ENCODE measurements at places on chromosomes 13 and 19.
A peak's percentile ranks its signal among the peaks of the same experiment; 100 is the strongest.

DNA sequence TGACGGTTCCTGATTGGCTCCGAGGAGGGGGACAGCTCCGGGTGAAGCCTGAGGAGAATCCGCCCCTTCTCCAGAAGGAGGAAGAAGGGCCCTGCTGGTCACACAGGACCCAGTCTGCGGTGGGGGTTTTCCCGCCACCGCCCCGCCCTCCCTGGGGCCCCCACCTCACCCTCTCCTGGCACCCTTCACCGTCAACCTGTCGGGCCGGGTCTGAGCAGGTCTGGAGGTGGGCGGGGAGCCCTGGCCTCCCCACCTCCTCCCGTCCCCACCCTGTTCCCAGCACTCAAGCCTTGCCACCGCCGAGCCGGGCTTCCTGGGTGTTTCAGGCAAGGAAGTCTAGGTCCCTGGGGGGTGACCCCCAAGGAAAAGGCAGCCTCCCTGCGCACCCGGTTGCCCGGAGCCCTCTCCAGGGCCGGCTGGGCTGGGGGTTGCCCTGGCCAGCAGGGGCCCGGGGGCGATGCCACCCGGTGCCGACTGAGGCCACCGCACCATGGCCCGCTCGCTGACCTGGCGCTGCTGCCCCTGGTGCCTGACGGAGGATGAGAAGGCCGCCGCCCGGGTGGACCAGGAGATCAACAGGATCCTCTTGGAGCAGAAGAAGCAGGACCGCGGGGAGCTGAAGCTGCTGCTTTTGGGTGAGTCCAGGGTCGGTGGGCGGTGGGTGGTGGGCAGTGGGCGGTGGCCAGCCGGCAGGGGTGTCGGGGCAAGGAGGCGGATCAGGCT is at the start of gene GNA15:
TSS of gene GNA15 (plus strand) at position 73 of the 723 bp plus-strand sequence. CDS start at position 491, 418 bp downstream.
- no peak for DNase-seq

DNA sequence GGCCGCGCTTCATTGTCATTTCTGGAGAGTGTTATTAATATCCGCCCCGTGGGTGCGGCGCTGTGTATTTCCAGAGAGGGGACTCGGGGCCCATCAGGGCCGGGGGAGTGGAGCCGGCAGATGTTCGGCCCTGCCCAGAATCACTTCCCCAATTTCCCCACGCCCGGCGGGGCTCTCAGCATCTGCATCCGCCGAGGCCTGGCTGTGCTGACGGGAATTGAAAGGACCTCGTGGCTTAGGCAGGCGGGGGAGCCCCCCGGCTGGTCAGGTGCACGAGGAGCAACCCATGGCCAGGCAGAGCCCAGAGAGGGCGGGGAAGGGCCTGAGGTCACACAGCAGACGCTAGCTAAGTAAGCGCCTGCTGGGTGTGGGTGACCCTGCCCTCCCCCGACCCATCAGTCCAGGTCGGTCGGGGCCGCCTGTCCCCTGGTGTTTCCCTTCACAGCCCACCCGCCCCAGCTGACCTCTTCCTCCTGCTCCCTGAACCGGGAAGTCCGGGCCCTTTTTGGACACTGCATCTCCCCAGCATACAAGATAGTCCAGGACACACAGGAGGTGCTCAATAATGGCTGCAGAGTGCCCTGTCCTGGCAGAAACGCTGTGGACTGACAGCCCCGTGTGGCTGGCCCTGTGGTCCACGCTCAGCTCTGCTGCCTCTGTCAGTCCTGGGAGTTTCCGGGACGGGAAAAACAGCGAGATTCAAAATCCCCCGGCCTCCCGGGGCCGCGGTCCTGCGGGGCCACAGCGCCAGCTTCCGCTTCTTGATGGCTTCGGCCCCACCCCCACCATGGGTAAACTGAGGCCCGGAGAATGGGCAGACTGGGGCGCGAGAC is 22.1 kb downstream of the ARID3A start:
- DNase-seq: no peak

DNA sequence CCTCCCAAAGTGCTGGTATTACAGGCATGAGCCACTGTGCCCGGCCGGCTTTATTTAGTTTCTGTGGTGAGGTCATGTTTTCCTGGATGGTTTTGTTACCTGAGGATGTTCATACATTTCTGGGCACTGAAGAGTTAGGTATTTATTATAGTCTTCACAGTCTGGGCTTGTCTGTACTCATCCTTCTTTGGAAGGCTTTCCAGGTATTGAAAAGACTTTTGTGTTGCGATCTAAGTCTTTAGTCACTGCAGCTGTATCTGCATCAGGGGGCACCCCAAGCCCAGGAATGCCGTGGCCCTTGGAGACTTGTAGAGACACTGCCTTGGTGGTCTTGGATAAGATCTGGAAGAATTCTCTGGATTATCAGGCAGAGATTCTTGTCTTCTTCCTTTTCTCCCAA is 12.8 kb downstream of the BLOC1S3 start:
- no peak for DNase-seq

DNA sequence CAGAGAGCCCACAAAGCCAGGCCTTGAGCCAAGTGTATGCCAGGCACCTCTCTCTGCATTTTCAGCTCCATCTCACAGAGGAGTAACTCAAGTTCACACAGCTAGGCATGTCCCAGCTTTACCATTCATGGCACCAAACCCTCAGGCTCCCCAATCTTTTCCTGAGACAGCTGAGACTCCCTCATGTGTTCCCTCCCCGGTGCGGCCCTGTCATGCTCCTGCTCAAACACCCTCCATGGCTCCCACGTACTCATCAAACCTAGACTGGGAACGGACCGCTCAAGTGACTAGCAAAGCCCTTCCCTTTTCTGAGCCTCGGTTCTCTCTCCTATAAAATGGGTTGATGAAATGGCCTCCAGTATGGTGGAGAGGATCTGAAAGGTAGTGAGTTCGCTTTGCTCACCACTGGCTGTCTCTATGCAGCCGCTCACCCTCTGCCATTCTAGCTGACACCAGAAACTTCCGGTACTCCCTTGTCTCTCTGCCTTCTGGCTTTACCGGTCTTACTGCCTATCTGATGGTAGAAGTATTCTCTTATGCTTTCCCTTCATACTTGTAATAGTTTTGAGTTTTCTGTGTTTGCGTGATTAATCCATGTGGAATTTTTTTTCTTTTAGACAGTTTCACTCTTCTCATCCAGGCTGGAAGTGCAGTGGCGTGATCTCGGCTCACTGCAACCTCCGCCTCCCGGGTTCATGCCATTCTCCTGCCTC is 7.8 kb upstream of the SLC44A2 start:
- DNase-seq: no peak

GRCh38 chr19:14150041-14150769 is 13.8 kb upstream of the ASF1B start:
- DNase-seq: no peak

DNA sequence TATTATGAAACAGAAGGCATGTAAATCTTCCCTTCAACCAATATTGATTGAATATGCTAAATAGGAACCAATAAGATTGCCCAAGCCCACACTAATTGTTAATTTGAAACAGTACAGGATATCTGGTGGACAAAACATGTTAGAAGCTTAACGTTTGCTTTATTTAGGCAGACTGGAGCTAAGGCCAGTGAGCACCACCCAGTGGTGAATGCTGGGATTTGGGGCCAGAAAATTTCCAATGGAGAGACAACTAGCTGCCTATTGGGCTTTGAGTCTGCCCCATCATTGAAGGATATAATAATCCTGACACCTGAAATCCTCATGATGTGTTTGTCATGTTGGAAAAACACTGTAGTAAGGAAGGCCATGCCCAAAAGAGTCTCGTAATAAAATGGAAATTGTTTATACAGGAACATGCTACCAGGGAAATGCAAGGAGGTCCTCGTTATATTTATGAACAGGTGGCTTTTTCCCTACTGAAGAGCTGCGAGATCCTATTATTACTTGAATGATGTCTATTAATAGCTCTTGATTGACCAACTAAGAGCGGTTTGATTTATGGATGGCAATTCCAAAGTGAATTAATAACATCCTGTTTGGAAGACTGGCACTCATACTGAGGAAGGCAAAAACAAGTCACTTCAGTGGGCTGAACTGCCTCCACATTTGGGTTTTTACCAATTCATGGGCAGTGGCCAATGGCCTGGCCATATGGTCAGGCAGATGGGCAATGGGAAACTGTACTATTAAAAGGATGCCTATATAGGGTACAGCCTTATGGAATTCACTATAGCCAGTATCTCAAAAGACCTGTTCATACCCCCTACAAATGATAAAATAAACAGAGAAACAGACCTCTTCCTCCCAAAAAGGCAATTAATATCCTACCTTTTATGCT is 8.7 kb downstream of the SIGLECL1 start:
- DNase-seq: peak; percentile 17

DNA sequence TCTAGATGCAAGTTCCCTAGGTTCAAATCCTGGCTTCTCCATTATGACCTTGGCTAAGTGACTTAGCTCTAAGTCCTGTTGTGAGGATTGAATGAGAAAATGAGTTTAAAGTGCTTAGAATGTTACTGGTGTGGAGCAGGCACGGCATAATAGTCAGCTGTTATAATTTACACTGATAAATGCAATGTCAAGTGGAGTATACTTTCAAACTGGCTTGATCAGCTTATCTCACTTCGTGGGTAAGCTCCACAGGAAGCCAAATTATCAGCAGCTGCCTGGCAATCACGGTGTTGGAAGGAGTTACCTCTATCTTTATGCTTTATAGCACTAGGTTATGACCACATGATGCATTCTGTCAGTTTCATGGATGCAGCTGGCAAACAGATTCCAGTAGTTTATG is 272.8 kb downstream of the OLFM4 start:
- DNase-seq: no peak

DNA sequence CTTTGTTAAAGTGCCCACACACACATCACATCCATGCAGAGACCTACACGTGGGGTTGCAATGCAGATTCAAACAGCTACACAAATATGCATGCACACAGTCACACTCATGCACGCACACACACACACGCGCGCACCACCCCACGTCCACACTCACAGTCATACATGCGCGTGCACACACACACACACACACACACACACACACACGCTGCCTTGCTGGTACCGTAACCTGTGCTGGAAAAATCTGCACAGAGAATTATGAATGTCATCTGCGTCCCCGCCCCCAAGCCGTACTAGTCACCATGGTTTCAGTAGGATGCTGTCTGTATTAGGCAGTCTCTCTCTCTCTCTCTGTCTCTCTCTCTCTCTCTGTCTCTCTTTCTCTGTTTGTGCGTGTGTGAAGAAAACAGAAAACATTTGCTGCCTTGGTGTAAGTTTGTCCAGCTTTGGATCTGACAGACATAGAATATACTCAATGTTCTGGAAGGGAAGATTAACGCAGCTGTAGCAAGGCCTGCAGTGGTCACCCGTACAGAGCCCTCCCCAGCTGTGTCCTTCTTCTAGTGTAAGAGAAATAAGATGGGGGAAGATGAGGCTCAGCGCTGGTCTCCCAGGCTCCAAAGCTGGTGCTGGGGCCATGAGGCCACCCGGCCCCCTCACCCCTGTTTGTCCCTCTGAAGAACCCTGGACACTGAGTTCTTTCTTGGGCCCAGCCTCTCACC is 26.4 kb upstream of the DPP9 start:
- DNase-seq: no peak

- no peak for DNase-seq
These were observed 694.4 kb upstream of the PCDH20 start for GRCh38 chr13:62110079-62110478.

DNA sequence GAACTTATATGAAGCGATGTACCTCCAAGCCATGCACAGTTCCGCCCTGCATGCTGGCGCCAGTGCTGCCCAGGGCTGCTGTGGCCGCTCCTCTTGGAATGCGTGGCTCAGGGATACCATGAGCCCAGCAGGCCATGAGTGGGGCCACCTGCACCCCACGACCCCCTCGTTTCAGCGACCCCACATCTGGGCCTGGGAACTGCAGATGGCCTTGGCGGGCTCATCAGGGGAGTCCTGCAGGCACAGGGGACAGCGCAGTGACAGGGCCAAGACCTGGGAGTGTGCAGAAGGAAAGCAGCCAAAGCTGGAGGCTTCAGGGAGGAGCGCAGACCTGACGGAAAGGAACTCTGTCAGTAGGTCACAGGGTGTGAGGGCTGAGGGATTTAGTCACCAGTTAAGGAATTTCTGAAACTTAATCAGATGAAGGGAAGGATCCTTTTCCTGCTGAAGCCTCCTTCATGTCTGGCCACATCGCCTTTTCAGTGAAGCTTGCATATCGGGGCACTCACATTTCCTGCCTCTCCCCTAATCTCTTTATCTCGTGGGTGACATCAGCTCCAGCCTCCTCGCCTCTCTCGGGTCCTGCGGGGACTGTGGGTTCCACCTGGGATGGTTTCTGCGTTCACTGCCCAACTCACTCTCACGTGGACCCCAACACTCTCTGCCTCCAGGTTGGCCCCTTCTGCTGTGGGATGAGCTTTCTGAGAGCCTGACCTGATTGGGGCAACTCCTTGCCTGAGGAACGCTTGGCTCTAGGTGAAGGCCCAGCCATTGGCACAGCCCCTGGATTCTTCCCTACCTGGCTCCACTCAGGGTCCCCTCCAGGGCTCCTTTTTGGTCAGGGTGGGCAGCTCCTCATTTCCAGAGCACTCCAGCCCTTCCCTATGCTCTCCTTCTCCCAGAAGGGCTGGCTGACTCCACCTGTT is 123.5 kb downstream of the CRYL1 start:
- DNase-seq: no peak

Data from left lung (tissue), 14 donors.